ENCODE measurements at places on chromosomes 16 and 17.

- DNase-seq, result no peak
These were observed 79.2 kb downstream of the CDH11 start for GRCh38 chr16:65042438-65043365.

DNA sequence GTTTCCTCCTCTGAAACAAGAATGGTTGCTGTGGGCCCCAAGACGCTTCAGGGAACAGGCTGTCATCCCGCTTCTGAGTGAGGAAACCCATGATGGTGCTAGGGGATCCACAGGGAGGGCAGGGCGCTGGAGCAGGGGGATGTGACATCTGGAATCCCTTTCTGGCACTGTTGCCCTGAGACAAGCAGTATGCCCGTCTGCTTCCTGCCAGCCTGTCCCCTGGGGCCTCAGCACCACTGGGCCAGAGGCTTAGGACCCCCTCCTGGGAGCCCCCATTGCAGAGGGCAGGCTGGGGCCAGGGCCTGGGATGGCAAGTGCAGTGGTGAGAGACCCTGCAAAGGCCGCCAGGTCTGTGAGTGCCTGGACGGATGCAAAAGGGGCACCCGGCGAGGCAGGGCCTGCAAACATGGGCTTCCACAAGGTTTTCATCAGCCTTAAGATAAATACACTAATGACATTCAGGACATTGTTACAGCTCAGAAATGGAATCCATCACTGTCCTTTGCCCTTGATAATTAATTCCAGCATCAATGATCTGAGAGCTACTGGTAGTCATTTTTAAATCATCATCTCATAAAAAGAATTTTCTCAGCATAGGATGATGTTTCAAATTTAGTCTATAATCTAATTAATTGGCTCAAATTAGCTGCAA is 51.6 kb downstream of the PRMT7 start:
- DNase-seq, result no peak

DNA sequence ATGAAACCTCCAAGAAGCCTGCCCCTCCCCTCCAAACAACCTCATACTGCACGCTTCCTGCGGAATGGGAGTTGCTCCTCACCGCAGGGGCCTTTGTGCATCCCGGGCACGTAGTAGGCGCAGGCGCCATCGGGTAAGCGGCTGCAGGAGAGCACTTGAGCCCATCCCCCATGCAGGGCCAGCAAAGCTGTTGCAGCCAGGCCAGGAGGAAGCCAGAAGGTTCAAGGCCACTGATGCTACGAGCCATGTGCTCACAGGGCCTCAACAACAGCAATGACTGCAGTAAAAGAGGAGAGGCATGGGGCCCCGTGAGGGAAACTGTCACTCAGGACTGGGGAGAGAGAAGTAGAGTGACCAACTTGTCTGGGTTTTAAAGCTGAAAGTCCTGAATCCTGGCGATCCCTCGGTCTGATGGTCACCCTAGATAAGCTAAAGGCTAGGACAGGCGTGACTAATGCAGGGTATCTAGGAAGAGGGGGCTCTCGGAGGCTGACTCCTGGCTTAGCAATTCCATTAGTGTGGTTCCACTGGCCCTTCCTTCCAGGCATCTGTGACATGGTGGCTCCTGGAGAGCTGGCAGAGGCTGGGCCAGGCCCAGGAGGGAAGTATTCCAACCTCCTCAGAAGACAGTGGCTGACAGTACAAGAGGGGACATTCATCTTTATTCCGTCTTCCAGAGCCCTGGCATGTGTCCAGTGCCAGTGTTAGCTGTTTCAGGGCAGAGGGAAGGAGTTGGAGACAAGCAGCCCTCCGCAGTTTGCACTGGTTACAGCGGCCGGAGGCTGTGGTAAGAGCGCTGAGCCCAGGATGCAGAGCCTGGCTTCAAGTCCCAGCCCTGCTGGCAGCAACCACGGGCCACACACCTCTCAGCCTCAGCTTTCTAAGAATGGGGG is 20.8 kb downstream of the GOSR2 start:
- no peak for DNase-seq

GRCh38 chr16:4386451-4386805 is 14.8 kb downstream of the VASN start:
- no peak for DNase-seq

GRCh38 chr16:59635674-59636073 is 901.6 kb upstream of the GOT2 start:
- DNase-seq, result no peak

GRCh38 chr17:50460831-50461526 is 7.7 kb downstream of the CHAD start:
- no peak for DNase-seq

GRCh38 chr16:84059111-84059510 is 16.5 kb upstream of the SLC38A8 start:
- DNase-seq, result no peak

DNA sequence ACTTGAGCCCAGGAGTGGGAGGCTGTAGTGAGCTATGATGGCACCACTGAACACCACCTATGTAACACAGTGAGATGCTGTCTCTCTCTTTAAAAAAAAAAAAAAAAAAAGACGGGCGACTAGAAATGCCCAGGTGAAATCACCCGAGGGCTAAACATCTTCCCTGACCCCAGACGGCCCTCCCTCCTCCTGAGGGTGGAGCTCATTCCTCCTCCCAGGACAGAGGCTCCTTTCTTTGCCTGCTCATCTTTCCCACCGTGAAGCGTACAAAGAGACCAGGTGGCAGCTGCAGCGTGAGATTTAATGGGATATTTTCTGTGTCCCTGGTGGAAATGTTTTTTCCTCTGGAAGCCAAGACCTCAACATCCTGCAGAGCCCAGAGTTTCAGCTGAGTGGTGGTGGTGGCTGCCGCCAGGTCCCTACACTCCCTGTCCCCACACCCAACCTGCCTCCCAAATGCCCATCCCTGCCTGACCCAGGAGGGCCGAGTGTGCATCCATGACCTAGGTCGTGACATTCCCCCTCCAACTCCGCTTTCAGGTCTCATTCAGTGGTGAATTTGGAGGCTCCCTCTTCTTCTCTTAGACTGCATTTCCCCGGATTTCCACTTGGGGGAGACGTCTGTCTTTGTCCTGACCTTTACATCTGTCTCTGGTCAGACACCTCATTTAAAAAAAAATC is 14.4 kb upstream of the GPRC5B start:
- DNase-seq, result no peak

- DNase-seq, result no peak
These were observed 498.5 kb upstream of the ZFHX3 start for GRCh38 chr16:73546341-73546845.

DNA sequence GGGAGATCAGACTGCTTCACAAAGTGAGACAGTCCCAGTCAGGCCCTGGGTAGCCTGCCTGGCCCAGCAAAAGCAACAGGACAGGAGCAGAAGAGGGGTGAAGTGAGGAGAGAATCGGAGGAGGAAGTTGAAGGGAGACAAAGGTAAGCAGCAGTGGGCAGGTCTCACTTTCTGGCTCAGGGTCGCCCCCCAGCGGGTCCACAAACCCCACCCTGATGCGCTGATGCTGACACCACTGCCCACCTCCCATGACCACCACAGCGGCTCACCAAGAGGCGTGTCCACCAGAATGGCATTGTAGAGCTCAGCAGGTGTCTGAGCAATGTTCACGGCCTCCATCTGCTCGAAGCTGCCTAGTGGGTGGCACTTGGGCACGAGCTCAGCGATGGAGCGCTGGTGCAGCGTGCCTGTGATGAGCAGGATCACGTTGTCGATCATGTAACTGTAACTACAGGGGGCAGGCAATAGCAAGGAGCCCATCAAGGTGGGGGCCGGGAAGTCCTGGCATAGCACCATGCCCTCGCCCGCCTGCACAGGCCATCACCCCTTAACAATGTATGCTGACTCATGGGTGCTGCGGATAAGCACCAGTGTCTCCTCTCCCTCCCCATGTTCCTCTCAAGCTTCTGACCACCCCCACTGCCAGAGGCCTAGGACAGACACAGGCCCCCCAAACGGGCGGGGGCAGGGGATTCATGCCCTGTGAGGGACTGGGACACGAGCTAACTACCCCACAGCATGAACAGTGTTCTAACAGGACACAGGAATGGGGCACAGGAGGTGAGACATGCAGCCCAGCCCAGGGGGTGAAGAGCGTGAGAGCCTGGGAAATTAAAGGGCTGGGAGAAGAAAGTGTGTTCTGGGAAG is 13.6 kb downstream of the HSD11B2 start:
- DNase-seq, result no peak

GRCh38 chr16:76913046-76913445 is 277.9 kb upstream of the MON1B start:
- no peak for DNase-seq

- no peak for DNase-seq
These were observed 81.7 kb downstream of the IRX5 start for GRCh38 chr16:55012362-55012761.

- no peak for DNase-seq
These were observed 818 bp upstream of the NRN1L start for GRCh38 chr16:67883872-67884261.

- no peak for DNase-seq
These were observed 9.6 kb downstream of the SGSH start for GRCh38 chr17:80210348-80211108.

DNA sequence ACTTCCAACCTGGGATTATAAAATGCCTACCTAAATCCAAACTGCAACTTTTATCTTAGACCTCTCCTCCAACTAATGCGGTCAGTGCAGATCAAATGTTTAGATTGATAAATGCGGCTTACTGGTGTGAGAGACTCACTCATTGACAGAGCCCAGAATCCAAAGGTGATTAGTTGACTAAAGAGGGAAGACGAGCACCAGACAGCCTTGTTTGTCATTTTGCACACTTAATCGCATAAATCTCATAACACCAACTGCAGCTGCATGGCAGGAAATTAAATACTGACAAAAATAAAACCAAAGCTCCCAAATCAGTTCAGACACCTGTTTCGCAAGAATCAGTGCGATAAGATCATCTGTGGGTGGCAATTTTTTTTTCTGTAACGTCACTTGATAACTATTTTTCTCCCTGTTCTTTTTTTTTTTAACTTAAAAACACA is 35.9 kb downstream of the NACA2 start:
- no peak for DNase-seq

GRCh38 chr17:15649861-15650421 is 30.4 kb upstream of the FBXW10B start:
- DNase-seq, result no peak

DNA sequence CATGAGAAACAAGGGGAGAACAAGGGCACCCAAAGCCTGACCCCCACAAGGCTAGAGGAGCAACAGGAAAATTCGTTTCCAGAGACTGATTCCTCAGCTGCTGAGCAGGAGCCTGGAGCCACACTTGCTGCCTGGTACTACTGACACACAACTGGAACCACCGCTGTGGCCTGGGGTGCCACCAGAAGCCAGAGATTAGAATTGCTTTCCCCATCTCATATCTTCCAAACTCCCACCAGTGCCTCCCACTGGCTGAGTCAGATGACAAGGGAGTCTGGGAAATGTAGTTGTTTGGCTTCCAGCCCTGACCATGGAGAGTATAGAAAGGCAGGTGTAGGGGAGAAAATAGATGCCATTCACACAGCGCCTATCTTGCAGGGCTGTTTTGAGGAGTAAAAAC is 4.1 kb upstream of the TMEM11 start:
- no peak for DNase-seq

DNA sequence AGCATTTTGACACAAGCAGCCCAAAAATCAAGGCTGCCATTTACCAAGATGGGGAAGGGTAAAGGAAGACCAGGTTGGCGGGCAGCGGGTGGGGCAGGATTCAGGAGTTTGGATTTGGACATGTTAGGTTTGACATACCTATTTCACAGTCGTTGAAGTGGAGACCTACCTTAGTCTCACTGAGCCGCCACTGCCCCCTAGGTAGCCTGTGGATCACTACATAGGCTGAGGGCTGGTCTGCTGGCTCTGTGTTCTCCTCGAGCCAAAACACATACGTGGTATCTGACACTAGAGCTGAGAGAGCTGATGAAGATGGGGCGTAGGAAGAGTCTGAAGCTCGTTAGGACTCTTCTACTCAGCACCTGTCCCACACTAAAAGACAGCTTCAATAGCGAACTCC is 115.1 kb downstream of the HIC1 start:
- no peak for DNase-seq

DNA sequence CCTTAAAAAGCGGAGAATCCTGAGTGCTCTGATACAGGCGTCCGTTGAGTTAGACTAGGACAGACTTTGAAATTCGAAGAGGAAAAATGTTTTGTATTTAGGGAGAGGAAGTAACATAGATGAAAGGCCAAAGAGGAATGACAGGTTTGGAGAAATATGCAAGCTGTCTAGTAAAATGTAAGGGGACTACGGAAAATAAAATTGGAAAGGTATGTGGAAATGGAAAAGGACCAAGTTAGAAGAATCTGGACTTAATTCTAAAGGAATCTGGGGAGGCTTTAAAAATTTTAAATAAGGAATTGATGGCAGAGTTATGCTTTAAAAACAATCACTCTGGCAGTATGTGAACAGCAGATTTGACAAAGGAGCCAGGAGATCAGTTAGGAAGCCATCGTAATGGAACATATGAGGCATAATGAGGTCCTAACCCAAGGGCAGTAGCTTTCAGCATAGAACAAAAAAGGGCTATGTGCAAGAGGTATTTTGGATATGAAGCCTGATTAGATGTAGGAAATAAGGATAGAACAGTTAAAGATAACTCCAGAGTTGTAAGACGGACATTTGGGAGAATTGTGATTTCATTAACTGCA is 38.3 kb downstream of the CYB561 start:
- DNase-seq, result no peak

DNA sequence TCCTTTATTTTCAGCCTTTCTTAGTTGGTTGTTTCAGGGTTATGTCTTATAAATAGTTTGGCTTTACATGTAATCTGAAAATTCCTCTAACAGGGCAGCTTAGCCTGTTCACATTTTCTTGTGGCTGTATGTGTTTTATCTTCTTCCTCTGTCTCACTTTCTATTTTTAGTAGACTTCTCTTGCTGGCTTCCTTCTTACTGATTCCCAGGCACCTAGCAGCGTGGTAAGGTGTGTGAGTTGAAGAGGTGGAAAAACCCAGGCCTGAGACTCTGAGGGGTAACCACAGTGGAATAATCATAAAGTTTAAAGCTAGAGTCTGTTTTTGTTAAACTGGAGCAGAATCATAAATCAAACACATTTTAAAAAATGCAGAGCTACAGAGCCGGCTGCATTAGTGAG is 190.9 kb downstream of the LGALS9B start:
- DNase-seq, result no peak

- DNase-seq, result no peak
These were observed 201.5 kb upstream of the PIRT start for GRCh38 chr17:11039342-11039741.

- DNase-seq, result no peak
These were observed 34.6 kb upstream of the PVALEF start for GRCh38 chr17:81130385-81131361.

DNA sequence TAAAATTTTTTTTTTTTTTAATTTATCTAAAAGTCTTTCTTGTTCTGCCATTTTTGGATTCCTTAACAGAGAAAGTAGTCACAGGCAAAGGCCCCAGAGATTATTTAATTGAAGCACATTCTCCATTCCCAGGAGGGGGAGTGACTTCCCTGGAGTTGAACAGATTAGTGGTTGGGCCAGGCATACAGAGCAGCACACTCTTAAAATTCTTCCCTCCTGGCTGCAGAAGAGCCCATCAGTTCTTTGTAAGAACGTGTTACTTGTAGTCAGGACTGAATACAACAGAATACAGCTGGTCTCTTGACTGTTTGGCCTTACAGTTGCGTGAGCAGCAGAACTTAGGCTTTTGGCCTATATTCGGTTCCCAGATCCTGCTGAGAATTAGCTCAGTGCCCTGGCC is 1.8 kb downstream of the ALKBH5 start:
- no peak for DNase-seq
